ENCODE measurements at places on chromosomes 4 and X.

DNA sequence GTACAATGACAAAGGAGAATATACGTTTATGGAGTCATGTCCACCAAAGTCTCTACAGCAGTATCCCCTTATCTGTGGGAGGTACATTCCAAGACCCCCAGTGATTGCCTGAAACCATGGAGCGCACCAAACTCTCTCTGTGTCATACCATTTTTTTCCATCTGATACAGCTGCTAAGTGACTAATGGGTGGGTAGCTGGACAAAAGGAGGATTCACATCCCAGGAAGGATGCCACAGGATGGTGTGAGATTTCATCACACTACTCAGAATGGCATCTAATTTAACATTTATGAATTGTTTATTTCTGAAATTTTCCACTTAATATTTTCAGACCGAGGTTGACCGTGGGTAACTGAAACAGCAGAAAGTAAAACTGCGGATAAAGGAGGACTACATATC, 49.8 kb upstream of the AGA start:
- DNase-seq, result no peak

DNA sequence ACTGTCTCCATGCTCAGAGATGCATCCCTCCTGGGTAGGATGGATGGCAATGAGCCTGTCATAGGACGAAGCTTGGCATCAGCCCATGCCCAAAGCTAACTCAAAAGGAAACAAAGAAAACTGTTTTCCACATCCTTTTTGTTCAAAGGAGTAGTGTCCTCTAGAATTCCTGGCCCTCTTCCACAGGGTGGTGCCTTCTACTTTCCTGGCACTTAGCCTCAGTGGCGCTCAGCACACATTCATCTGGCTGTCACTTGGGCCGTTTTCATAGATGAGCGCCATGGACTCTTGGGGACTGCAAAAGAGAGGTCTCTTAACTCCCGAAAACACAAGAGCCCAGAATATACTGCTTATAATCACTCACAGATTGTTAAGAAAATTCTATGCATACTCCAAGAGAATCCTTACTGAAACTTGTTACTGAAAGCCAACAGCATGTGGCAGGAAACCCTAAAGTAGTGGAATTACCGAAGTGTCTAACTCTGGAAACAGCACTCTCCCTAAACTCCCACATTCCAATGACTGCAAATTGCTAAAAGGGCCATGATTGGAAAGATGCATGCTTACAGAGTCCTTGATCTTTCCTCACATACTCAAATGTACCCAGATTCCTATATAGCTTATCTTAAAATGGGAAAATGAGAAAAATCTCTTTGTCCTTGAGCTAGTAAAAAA, 110.0 kb downstream of the HS6ST2 start:
- no peak for DNase-seq

DNA sequence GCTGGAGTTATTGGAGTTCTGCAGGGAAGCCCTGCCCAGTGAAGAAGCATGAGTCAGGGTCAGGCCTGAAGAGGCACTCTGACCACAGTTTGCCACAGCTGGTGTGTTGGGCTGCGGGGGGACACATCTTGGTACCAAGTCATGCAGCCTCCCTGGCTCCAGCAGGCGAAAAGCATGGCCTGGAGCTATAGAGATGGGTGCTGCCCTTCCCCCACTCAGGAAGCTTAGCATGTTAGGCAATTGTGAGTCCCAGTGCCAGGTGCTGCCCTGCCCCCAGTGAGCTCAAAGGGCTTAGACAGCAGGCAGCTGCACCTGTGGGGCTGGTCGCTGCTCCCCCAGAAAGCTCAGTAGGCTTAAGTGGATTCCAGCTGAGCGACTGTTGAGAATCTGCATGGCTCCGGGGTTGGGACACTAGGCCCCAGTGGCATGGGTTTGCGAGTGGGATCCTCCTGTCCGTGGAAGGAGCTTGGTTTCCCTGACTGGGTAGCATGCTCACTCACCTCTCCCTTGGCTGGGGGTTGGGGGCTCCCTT, 755.5 kb downstream of the GLUD2 start:
- DNase-seq, result no peak

DNA sequence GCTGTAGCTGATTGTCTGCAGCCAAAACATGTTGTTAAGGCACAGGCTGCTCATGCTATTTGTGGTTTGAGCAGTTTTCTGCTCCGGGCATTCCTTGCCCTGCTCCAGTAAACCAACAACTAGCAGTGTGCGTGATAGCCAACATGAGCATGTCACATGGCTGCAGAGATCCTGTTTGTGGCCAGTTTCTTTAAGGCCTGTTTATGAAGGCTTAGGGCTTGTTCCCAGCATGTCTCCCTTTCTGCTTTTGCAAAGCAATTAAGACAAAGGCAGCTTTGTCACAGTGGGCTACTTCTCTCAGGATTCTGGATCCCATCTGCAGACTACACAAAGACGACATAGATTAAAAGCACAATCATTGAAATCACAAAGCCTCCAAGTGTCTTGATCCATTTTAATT, 160.5 kb downstream of the ZNF518B start:
- DNase-seq, result no peak

- DNase-seq, result no peak
Observed at GRCh38 chr4:15964159-15964558, 1.2 kb upstream of the FGFBP2 start.

DNA sequence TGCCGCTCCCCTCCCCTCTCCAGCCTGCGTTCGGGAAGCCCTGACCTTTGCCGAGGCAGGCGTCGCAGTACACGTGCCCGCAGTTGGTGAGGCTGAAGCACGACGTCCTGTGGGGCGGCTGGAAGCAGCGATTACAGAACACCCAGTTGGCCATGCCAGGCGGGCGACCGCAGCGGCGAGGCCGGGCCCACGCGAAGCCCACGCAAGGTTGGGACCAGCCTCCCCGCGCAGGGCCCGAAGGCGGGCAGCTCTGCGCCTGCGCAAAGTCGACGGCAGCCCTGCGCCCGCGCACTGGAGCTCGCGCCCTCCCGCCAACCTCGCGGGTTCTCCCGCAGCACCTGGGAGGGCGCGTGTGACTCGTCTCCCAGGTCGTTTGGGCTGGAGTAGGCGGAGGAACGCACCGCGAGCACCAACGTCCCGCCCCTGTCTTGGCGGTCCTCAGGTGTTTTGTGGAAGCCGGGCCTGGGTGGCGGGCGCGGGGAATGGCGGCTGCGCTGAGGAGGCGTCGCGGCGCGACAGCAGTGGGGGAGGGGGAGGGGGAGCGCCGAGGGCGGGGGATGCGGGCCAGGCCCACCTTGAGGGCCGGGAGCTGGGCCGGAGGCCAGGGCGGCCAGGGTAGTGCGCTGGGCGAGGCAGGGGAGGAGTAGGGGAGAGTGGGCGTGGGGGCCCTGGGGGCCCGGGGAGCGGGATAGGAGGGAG, at the start of gene RNF212:
Gene RNF212 (minus strand): TSS at position 254 of the 699 bp plus-strand sequence. CDS start 100 bp downstream, at position 154.
- no peak for DNase-seq

DNA sequence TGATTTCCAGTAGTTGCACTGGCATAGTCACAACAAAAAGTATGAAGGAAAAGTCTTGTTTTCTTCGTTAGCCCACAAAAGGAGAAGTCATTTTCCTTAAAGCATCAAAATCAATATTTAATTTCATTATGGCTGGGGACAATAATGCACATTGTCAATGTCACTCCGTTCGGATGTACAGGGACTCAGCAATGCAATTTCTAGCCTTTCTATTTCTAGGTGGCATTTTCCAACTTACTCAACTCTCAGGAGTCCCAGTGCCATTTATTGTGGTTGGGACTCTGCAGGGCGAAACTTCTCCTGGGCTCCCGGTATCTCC, 99.6 kb downstream of the CEP135 start:
- no peak for DNase-seq

DNA sequence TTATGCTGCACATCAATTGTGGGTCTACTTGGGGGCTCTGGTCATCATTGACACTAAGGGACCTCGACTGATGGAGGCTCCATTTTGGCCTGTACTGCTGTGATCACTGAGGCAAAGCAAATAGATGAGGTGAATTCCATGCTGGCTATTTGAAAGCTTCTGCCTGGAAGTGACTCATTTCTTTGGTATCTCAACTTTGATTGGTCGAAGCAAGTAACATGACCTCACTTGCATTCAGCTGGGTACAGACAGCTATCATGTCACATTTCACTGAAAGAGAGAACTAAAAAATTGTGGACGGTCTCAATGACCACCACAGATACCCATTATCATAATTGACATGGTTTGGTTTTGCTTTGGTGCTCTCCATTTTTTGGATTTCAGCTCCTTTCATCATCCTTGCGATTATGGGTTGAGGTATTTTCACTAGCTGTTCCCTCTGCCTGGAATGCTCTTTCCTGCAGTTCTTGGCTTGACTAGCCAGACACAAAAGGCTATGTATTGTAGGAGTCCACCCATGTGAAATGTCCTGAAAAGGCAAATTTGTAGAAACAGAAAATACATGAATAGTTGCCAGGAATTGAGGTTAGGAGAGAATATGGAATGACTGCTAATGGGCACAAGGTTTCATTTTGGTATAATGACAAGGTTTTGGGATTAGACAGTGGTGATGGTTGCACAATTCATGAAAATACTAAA, 369.2 kb upstream of the LCORL start:
- no peak for DNase-seq

GRCh38 chr4:164949448-164950143, 27.9 kb downstream of the TRIM61 start:
- DNase-seq, result no peak

Measured in keratinocyte (primary cell).